NCI-H187 (cell line): ENCODE measurements at places on chromosomes 2 and 18.

GRCh38 chr2:240392084-240392947 lies 43.1 kb upstream of the GPC1 start:
- DNase-seq, result no peak

DNA sequence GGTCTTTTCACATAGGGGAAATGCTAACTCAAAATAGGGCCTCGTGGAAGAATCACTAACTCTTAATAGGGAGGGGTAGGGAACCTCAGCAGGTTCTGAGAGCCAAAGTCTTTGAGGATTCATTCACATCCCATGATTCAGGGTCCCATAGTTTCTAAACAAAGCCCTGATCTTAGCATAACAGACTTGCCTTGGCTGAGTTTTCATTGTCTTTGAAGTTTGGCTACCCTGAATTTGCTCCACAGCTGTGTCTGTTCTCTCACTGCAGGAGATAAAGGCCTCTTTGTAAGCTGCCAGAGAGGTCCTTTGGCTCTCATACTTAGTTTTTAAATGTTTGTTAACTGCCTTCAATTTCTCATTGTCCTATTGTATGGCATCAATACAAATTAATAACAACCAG lies 54.5 kb downstream of the ZDBF2 start:
- no peak for DNase-seq

DNA sequence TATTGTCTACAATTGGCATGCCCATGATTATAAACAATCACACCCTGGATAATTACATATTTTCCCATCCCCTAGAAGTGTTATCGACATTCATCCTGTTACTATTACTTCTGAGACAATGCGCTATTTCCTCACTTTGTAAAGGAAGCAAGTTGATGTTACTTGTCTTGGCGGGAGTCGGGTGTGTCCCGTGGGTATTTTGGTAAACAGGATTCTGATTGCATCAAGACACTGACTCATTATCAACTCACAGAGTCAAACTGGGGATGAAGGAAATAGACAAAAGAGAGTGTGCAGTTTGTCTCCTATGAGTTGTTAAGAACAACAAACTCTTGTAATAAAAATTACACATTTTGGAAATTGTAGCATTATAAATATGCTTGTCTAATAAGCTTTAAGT lies 142.7 kb downstream of the GALR1 start:
- DNase-seq, result no peak

DNA sequence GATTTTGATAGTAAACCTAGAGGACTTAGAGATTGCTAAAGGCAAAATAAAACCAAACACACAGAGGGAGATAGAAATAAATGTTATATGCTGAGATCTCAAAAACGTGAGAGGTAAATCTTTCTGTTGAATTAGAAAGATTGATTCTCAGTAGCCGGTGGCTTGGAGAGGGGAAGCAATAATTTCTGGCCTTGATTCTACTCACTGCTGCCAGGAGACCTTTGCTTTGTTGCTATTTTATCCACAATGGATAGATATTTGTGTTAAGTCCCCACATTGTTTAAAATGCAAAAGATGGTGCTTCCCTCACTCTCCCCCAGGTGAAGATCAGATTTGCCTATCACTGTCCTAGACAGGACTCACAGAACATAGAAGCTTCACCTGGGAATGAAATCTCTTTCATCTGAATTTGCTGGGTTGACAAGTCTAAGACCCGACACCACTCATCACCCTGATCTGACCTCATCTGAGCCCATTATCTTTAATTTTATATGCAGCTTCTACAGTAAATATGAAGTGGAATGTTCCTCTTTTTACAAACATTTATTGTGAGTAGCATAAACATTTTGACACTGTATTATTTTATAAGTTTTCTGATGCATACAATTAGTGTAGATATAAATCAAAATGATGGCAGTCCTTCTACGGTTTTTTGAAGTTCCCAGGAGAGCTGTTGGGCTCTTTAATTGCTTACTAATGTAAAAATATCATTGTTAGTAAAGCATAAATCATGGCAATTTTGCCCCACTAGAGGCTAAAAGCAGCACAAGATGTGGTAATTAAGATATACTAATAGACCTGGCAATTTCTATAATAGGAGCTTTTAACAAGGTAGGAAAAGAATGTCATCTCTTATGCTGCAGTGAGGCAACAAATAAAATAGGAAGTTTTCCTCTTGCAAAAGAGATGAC lies 149.7 kb downstream of the DCC start:
- DNase-seq, result peak; percentile 46

GRCh38 chr2:127884436-127884835 lies 1.3 kb downstream of the AMMECR1L start:
- no peak for DNase-seq
